ENCODE measurements at places on chromosomes 6 and 20.

DNA sequence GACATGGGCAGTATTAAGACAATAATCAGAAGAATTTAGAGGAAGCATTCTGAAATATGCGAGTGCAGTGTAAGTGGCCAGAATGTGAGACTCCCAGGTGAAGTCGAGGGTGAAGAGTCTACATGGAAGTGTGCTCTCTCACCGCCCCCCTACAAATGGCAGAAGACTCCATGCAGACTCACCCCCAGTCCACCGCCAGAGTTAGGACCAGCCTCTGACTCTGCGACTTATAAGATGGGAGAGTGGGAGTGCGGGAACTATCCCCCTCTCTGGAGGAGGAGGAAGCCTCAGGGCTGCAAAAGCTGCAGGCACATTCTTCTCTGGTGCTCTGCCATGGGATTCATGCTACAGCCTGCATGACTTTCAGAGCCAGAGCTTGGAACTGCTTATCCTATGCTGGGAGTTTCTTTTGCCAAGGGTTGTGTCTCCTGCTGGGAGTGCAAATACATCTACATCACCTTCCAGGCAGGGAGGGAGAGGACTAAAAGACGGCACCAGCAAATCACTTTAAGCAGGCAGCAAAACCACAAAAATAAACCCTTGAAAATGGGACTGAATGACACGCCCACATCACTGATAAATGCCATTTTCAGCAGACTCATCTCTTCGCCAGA is 206.7 kb upstream of the SULF2 start:
- DNase-seq = no peak

DNA sequence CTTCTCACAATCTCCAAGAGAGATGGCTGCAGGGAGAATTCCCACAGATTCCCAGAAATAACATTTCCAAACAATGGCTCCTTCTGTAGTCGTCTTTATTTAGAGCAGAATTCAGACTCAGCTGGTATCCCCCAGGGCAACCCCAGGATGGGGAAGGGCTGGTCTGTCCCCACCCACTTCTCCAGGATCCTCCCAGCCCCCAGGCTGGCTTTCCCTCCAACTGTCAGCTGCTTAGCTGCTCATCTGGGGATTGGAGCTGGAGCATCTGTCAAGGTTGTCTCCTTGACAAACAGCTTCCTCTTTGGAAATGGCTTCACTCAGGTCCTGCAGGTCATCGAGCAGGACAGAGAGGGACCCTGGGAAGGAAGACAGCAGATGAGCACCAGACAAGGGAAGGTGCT is 3.5 kb upstream of the PSORS1C2 start:
- no peak for DNase-seq

DNA sequence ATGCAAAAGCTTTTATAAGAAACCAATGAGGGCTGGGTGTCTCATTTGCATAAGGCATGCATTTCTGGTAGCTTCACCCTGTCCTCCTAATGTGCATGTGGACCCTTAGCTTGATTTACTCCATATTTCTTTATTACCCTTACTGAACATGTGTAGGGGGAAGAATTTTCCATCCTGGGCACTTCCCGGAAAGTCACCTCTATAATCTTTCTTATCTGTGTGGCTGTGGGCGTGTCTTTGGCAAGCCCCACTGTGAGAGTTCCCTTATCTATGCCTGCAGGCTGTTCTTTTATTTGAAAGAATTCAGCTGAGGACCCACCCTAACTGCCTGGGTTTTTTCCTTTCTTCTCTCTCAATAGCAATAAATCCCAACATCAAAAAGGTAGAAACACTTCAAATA is 627.8 kb downstream of the DOK5 start:
- DNase-seq = no peak

DNA sequence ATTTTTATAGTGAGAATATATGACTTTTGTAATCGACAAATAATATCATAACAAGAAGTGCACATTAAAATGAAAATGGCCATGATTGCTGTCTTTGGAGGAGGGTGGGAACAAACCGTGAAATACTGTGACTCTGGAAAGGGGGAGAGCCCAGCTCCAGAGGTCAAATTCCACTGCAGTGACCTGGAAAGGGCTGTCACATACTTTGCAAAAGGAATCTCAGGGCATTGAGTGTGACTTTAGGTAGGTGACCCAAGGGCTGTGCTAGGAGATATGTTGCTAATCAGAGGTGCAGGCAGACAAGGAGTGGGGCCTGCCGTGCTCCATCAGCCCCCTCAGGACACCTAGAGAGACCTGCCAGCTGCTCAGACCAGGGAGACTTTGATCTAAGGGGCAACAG is 28.1 kb upstream of the BMP7 start:
- DNase-seq = no peak

- DNase-seq = no peak
Observed at GRCh38 chr20:57170343-57170742, 96.1 kb downstream of the BMP7 start.

DNA sequence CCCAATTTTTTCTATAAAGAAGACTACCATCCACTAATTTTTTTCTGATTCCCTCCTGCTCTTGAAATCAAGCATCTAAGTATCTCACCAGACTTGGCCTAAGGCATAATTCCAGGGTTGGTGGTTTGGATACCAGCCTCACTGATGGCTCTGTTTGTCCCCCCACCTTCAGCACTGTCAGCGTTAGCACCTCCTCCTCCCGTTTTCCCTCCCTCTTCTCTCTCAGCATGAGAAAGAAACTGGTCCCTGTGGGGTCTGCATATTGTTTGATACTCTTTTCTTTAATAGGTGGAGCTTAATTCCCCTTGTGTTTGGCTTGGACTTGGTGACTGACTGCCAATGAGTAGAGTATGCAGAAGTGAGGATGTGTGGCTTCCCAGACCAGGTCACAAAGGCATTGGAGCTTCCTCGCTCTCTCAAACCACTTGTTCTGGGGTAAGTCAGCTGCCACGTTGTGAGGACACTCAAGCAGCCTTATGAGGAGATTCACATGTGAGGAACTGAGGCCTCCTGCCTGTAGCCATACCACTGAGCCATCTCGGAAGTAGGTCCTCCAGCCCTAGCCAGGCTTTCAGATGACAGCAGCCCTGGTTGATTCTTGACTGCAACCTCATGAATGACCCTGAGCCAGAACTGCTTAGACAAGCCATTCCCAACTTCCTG is 65.2 kb downstream of the RIOK1 start:
- no peak for DNase-seq

GRCh38 chr6:43765776-43766499 is 4.1 kb upstream of the VEGFA start:
- DNase-seq = no peak

- DNase-seq = no peak
Observed at GRCh38 chr6:101226677-101227135, 166.8 kb upstream of the GRIK2 start.

DNA sequence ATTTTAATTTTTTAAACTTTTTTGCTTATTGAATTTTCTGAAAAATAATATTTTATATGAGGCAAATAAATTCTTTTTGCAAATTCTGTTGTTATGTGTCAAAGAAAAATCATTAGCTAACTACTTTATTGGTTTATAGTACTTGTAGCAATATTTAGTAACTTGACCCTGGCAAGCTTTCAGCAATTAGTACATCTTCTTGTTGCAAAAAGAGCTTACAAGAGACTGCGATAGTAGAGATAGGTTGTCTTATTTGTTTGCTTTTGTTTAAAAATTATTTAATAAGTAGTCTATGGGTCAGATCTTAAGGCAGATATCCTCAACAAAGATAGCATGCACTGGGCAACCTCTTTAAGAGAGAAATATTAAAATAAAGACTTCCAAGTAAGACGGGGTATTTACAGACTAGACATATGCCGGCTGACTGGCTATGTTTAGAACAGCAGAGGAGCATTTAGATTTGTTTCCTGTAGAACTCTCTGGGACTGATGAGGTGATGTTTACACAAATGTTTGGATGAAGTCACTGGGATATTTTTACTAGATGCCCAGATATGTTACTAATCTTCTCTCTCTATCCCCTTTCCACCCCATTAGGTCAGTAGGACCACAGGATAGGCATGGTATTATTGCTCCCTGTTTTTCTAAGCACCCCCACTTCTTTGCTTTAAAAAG is 25.0 kb downstream of the VGLL2 start:
- DNase-seq = no peak

DNA sequence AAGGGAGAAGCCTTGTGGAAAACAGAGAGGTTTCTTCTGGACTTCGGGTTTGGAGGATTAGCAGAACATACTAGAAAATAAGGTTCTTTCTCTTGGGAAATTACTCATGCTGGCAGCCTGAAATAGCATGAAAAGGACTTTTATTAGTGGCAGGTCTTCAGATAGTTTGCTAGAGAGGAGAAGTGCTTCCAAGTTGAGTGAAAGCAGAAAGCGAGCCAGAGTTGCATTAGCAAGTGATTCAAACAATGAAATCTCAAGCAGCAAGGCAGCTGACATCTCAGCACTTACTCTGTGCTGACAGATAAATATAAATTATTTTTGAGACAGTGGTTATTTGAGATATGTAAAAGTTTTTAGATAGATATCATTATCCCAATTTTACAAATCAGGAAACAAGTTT is 91.9 kb downstream of the PLCB4 start:
- DNase-seq = no peak

DNA sequence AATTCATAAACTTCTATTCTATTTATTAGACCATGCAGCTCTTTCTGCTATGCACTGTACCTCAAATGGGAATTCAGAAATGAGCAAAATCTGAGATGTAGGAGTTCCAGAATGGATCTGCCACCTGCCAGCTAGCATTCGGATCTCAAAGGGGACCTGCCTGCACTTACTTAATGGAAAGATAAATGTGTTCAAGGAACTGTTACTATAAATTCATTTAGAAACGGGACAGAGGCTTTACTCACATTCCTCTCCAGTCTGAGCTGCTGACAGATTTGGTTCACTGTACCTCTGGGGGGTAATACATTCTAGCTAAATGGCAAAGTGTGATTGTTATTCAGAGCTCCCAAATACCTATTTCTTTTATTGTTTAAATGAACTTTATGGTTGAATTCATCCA is 384.1 kb downstream of the GRIK2 start:
- DNase-seq = no peak

GRCh38 chr6:128508588-128509296 is 11.7 kb downstream of the PTPRK start:
- no peak for DNase-seq

DNA sequence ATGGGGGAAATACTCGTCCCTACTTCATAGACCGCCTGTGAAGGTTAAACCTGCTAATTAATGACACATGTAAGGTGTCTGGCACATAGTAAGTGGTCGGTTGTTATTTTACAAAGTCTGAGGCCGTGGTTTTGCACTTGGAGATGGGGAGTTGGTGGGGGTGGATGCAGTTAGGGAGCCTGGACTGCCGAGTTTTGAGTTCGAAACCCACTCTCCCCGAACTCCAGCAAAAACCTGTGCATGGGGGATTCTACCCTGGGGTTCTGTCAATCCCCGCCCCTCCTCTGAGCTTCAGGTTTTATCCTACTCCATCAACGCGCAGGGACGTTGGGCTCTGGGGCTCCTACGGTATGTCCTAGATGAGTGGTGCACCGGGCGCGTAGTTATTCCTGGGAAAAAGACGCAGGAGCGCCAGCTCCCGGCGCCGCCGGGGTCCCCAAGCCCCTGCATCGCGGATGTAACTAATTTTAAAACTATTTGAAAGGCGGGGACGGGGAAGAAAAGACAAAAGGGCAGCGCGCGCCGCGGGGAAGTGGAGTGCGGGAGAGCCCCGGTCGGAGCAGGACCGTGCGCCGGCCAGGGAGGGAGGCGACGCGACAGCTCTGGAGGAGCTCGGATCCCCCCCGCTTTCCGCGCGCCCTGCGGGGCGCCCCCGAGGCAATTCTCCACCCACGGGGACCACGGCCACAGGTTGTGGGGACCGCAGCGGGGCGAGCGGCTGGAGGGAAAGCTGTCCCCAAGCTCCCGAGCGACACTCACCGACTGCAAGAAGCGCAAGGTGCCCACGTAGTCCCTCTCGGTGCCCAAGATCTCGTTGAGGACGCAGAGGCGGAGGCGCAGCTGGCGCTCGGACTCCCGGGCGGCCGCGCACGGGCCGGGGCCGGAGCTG is 672 bp downstream of the PREX1 start:
- DNase-seq = no peak

DNA sequence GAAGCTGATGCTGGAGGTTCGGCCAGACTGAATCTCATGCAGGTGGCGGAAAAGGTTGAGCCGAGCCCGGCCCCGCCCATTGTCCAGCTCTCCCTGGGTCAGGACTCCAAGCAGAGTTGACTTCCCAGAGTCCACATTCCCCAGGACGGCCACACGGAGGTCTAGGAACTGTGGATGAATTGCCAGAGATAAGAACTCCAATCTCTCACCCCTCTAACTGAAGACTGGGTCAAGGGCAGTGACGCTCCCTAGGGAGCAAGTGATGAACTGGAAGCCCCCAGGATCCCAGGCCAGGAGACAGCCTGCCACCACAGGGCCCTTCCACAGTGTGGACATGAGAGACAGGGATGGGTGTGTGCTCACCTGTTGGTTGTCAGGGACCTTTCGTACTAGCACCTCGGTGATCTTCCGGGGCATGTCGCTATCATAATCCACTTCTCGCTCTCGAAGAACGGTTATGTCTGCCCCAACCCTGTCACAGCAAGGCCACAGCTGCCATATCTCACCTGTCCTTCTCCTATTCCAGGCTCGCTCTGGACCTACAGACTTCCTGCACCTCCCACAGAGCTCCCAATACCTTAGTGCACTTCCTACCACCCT is 3.6 kb downstream of the GTPBP2 start:
- no peak for DNase-seq

DNA sequence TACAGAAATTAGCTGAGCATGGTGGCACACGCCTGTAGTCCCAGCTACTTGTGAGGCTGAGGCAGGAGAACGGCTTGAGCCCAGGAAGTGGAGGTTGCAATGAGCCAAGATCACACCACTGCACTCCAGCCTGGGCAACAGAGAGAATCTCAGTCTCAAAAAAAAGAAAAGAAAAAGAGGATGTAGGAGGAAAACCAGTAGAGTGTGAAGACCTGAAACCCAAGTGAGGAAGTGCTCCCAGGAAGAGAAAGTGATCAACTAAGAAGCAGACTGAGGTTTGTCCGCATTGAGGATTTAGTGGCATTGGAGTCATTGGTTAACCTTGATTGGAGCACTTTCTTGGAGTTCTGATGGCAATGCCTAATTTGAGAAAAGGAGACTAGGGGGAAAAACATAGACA is 20.6 kb upstream of the TASP1 start:
- DNase-seq = no peak

GRCh38 chr6:139147628-139148027 is 12.7 kb downstream of the HECA start:
- DNase-seq = no peak

DNA sequence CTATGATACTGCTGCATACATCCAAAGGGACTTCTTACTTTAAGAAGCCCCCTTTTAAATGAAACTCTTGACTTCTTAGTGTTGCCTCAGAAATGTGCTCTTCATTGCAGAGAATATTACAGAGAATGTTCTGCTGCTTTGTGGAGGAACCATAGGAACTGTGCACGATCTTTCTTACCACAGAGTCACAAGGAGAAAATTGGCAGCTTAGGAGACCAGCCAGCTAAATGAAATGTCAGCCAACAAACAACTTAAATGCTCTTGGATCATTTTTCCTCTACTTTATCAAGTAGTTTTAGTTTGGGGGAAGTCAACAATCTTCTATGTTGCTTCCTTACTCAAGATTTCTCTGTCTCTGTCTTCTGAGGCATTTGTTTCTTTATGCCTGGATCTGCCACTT is 125.9 kb upstream of the MLIP start:
- DNase-seq = no peak

GRCh38 chr6:115060581-115060980 is 717.8 kb upstream of the HS3ST5 start:
- no peak for DNase-seq

- DNase-seq = no peak
Observed at GRCh38 chr20:11791835-11792567, 125.7 kb upstream of the BTBD3 start.

GRCh38 chr6:156421933-156422332 is 355.2 kb upstream of the ARID1B start:
- no peak for DNase-seq
